ENCODE measurements at places on chromosomes 11 and 22.

DNA sequence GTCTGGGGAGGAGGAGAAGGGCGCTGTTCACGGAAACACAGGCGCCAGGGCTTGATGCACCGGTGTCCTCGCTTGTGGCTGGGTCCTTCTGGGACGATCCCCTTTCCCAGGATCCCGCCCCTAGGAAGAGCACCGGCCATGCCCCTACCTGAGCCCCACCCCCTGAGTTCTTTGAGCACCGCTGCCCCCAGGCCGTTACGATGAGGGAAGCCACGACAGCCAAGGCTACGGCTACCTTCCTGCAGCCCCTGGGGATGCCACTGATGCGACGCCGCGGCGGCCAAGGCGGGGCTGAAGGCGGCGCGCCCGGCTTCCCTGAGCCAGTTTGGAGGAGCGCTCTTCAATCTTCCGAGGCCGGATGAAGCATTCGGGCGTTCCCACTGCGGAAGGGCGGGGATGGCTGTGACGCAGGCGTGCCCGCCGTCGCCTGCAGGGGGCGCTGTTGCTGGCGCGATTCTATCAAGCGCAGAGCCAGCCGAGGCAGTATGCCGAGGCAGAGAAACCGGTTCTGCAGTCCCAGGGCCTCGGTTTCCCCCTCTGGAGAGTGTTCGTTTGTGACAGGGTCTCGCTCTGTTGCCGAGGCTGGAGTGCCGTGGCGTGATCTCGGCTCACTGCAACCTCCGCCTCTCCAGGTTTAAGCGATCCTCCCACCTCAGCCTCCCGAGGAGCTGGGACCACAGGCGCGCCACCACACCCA, 9.7 kb upstream of the NEFH start:
- DNase-seq, result peak; percentile 44

- DNase-seq, result no peak
Measured at GRCh38 chr11:64743591-64744543, at the start of gene RASGRP2. Gene RASGRP2 (minus strand): TSS chr11:64744142. CDS start chr11:64742866, 1,276 bp downstream.

DNA sequence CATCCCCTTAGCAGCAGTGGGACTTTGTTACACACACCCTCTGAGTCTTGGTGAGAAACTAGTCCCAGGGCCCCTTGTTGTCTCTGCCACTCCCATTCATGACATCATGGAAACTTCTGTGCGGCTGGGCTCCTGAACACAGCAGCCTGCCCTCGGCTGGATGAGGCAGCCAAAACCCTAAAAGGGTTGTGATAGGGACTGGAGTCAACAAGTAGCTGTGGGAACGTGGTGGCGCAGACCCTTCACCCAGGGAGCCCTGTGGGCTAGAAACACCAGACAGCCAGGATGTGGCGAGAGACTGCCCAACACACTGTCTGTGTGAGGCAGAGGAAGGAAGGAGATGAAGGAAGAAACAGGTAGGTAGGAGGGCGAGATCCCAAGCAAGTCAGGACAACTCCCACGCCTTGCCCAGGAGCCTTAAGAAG, 3.9 kb downstream of the CD3D start:
- peak; percentile 82 for DNase-seq

GRCh38 chr11:102449651-102450570, 2.7 kb downstream of the TMEM123 start:
- DNase-seq, result no peak

GRCh38 chr11:73428699-73429098, 52.5 kb downstream of the RELT start:
- no peak for DNase-seq

DNA sequence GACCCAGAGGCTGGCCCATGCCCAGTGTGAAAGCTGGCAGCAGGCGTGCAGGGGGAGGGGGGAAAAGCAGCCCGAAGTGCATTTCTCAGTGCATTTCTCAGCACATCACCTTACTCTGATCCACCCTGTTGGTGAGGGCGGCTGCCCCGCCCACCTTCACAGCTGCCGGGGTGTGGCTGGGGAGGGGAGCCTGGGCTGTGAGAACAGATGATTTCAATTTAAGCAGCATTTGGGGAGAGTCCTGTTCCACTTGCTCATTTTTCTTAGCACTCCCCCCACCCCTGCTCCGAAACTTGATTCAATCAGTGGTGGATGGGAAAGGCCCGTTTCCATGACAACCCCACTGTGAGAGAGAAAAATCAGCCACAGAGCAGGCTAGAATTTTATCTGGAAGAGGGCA, 84.8 kb downstream of the SNX19 start:
- DNase-seq, result no peak

DNA sequence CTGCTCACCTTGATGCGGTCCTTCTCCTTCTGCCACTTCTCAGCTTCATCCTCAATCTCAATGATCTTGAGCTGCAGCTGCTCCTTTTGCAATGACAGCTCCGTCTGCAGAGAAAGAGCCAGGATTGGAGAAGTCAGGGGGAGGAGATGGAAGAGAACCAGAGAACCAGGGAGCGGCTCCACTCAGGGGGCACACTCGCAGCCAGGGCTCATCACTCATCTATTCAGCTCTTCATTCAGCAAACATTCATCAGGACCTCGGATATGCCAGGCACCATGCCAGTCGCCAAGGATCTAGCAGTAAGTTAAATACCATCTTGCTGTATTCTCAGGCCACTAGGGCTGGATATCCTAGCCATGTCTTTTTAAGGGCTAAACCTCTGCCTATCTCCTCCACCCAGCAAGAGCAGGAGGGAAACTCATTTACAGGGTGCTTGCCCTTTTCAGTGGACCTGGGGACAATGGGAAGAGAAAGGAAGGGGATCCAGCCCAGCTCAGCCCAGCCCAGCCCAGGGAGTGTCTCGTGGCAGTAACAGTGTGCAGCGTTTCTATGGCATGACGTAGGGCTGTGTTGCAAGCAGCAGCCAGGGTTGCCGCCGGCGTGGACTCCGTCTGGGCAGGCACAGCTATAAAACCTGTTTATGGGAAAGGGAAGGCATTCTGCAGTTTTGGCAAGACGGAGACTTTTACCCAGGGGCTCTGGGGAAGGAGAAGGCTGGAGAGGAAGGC, 9.4 kb downstream of the TRIM29 start:
- DNase-seq, result no peak

DNA sequence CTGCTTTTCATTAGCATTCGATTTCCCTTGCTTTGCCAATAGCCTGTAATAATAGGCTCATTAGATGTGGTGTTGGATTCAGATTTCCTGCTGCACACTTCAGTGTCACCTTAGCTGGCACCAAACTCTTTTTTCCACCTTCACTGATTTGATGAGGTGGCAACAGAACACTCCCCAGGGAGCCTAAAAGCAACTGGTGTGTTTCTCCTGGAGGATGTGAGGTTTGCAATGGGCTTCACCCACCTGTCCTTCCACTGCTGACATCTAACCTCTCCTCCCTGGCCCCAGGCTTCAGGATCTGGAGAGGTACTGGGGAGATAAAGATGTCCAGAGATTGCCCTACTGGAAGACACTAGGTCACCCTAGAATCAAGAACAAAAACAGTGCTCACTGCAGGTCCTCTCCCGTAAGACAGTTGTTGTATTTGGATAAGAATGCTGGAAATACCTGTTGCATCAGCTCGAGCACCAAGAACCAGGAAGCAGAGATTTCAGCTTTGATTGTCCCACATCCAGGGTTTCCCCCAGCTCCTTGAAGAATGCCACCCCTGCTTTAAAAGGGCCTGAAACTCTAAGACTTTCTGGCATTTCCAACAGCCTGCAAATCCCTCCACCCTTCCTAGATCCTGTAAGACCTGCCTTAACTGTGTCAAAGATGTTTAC, 96.9 kb downstream of the SLC1A2 start:
- DNase-seq, result no peak

- DNase-seq, result no peak
Measured at GRCh38 chr22:48887394-48888332, 940.0 kb downstream of the BRD1 start.

GRCh38 chr11:122803306-122803705, 35.0 kb upstream of the CRTAM start:
- no peak for DNase-seq

DNA sequence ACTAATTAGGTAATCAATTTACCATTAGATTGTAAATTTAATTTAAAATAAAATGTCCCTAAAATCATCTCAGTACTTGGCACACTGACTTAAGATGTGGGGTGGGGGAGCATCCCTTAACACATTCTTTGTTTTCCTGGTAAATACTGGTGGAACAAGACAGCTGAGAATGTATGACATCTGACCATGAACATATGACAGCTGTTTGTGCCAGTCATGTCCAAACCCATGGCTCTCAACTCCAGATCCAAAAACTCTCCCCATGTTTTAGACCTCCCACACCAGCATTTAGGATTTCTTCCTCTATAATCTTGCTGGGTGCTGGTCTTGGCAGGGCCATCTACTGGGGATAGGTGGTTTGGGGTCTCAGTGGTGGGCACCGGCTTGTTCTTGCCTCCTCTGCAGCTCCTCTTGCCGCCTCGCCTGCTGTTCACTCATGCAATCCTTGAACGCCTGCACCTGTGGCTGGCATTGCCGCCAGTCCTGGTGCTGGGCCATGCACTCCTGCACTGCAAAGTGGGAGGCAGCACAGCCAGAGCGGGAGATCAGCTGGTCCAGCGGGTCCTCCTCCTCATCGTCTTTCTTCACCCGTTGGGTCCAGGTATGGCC, 3.8 kb downstream of the COA4 start:
- DNase-seq, result no peak

- DNase-seq, result no peak
Measured at GRCh38 chr11:47923667-47924066, 56.7 kb upstream of the PTPRJ start.

- DNase-seq, result no peak
Measured at GRCh38 chr11:7612661-7613393, 60.5 kb downstream of the CYB5R2 start.

All from stimulated activated CD4-positive, alpha-beta T cell treated with anti-CD3 and anti-CD28 coated beads, TNF-alpha, amount 100 ng/mL, for 48 hours (primary cell).